ENCODE measurements at places on chromosomes 11 and 22. TPM values are rescaled to one million over a fixed set of nuclear protein-coding genes. Genes with fewer than 3 reads are reported as not detected.

DGAT2 gene
- total RNA-seq, result 1.2 TPM

SCN3B gene
- 5.1 TPM for total RNA-seq

SMC1B gene
- total RNA-seq, result not detected

CXCR5 gene
- not detected for total RNA-seq

UPK3A gene
- total RNA-seq, result 0.57 TPM

CASP1 gene
- total RNA-seq, result not detected

GNG3 gene
- 2.0 TPM for total RNA-seq

PACSIN3 gene
- total RNA-seq, result 59.6 TPM

HTR3B gene
- total RNA-seq, result not detected

IFITM1 gene
- total RNA-seq, result 2.3 TPM

MN1 gene
- total RNA-seq, result 5.5 TPM

NR1H3 gene
- total RNA-seq, result 26.7 TPM

GRM5 gene
- total RNA-seq, result 0.26 TPM

PDGFB gene
- 6.7 TPM for total RNA-seq

RAB36 gene
- total RNA-seq, result 10.3 TPM

CRYBB1 gene
- total RNA-seq, result not detected

SPA17 gene
- total RNA-seq, result 12.0 TPM

DEUP1 gene
- total RNA-seq, result 1.7 TPM

GLYATL2 gene
- total RNA-seq, result 0.60 TPM

CCDC86 gene
- total RNA-seq, result 22.7 TPM

TIMP3 gene
- total RNA-seq, result 3.2 TPM

ALKBH3 gene
- 19.8 TPM for total RNA-seq

KCTD14 gene
- 8.9 TPM for total RNA-seq

OR4A16 gene
- total RNA-seq, result not detected

VSIG10L2 gene
- not detected for total RNA-seq

ANGPTL5 gene
- not detected for total RNA-seq

C1QTNF5 gene
- total RNA-seq, result 0.31 TPM

SLC22A12 gene
- total RNA-seq, result not detected

KMT5B gene
- total RNA-seq, result 68.7 TPM

SCGB1A1 gene
- total RNA-seq, result 1.9 TPM

SLC25A18 gene
- total RNA-seq, result 2.3 TPM

TEX54 gene
- not detected for total RNA-seq

SHISAL1 gene
- total RNA-seq, result 0.46 TPM

RAG1 gene
- 1.00 TPM for total RNA-seq

SCUBE1 gene
- 4.5 TPM for total RNA-seq

KBTBD3 gene
- total RNA-seq, result 5.0 TPM

H19 gene
- 17,961 TPM for total RNA-seq

RASSF10 gene
- 24.4 TPM for total RNA-seq

RAB39A gene
- 2.9 TPM for total RNA-seq

SLC17A6 gene
- total RNA-seq, result not detected

MRGPRX4 gene
- not detected for total RNA-seq

OR2AG1 gene
- not detected for total RNA-seq

SAA1 gene
- not detected for total RNA-seq

OR4C6 gene
- total RNA-seq, result not detected

RABL2B gene
- total RNA-seq, result 88.6 TPM

MYO7A gene
- total RNA-seq, result 5.3 TPM

PGR gene
- total RNA-seq, result not detected

C22orf15 gene
- not detected for total RNA-seq

MED17 gene
- total RNA-seq, result 57.8 TPM

MUC15 gene
- total RNA-seq, result 0.53 TPM

NAV2 gene
- 88.3 TPM for total RNA-seq

CATSPERZ gene
- not detected for total RNA-seq

MPEG1 gene
- total RNA-seq, result not detected

POGLUT3 gene
- 30.6 TPM for total RNA-seq

OR5A1 gene
- total RNA-seq, result not detected

ACR gene
- 0.62 TPM for total RNA-seq

MIOX gene
- total RNA-seq, result 0.98 TPM

All from progenitor cell of endocrine pancreas (in vitro differentiated cells).